ENCODE measurements at places on chromosomes 5 and 9.

DNA sequence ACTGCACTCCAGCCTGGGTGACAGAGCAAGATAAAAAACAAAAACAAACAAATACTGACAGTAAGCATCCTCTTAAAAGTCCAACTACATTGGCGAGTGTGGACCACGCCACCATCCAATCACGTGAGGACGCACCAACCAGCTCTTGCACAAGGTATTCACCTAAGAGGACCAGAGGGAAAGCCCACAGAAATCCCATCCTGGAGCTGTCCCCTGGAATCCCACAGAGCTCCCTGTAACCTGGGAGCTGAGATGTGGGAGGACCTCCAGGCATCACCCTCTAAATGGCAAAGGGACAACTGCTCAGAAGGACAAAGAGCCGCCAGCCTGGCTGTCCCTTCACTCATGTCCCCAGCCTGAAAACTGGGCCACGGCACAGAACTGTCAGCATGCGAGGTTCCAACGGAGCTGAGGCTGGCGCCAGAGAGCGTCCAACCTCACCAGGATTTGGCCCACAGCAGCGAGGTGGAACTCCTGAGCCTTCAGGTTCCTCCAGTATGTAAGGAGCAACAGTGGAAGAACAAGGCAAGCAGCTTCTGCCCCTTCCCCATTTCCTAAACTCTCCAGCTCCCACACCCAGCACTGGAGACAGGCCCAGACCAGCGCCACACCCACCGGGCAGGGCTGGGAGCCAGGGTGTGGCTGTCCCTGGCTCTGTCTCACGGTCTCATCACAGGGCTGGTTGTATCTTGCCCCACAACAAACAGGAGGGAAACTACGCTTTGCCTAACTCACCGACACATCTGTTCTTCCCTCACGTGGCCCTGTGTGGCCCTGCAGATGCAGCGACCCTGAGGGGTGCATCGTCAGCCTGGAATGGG lies 15.2 kb downstream of the IPPK start:
- DNase-seq: no peak

DNA sequence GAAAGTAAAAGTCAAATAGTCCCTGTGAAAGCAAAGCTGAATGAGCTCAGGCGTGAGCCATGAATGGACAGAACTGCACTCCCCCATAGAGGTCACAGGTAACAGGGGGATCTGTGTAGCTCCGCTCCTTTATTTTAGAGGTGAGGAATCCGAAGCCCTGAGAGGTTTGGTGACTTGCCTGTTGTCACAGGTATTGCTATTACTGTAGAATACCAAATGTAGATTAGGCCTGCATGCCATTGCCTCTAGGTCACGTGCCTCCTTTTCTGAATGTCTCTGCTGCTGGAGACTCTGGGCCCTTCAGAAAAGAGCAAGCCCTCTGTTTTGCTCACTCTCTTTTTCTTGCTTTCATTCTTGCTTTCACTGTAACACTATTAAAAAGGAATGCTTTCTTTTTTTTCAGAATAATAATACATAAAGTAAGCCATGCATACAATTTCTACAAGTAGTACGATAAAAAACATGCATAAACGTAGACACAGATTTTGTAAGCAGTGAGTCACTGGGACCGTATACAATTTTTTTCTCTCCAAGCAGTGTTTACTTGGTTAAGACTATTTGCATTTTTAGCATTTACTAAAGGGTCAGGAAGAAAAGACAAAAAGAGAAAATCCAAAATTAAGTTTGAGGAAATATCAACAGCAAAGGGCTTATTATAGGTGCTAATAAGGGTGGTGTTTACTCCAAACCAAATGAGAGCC lies 568.7 kb upstream of the ADAMTS16 start:
- no peak for DNase-seq

DNA sequence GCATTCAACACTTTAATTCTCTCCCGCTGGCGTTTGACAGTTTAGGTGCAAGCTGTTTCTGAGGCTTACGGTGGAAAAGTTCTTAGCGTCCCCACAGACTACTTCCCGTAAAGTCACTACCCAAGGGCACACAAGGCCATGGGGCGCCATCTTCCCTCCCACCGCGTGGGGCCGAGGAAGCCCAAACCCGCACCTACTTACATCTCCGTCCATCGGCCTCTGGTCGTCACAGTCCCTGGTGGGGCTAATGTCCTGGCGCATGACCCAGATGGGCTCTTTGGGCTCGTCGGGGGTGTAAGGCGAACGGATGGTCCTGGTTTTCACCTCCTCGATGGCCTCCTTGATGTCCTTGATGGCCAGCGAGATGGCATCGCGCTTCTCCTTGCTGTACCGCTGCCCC lies 156.4 kb downstream of the APBA1 start:
- no peak for DNase-seq

DNA sequence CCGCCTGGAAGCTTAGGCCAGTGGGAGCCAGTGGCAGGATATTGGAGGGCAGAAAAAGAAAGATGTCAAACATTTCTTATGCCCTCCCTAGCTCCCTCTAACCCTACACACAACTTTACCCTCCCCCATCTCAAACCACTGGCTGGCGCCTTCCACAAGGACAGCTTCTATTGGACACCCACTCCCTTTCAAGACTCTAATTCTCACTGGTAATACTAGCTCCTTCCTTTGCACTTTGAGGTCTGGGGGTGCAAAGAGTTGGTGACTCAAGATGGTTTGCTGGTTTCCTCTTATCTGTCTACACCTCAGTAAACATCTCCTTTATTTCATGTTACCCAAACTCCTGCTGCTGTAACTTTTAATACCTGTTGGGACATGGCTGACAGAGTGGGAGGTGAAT lies 11.6 kb upstream of the ITGA1 start:
- no peak for DNase-seq

- no peak for DNase-seq
Observed at GRCh38 chr5:139657363-139658321, 9.5 kb downstream of the CXXC5 start.

- DNase-seq: peak; percentile 10
Observed at GRCh38 chr9:108149326-108149725, 659.8 kb upstream of the KLF4 start.

DNA sequence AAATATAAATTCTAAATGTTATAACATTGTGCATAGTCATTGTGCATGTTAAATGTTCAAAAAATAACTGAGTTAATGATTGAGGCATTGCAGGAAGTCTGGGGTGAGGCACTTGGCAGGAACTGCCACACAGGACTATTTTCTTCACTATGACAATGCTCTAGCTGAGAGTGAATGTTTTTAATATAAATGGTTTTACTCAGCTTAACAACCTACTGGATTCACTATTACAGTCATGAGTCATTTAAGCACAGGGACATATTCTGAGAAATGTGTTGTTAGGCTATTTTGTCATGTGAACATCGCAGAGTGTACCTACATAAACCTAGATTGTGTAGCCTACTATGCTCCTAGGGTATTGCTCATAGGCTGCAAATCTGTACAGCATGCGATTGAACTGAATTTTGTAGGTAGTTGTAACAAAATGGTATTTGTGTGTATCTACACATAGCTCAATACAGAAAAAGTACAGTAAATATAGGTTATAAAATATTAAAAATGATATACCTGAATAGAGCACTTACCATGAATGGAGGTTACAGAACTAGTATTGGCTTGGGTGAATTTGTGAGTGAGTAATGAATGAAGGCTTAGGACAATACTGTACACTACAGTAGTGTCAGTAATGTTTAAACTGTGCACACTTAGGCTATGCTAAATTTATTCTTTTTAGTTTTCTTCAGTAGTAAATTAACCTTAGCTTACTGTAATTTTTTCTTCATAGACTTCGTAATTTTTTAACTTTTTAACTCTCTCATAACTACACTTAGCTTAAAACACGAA lies 346.1 kb upstream of the PTGER4 start:
- DNase-seq: no peak

DNA sequence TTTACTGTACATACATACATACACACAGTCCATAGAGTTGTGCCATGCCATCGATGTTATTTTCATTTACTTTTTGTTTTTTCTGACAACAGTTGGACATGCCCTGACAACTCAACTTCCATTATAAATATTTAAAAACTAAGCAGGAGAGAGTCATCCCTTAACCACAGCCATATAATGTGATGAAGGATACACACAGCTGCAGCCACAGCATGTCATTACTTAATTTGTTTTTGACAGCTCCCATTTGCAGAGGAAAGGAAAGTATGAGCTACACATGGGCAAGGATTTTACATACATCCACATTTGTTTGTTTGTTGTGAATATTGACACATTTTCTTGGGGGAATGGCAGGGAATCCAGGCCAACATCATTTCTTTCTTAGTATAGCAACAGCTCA lies 91.5 kb upstream of the TUT7 start:
- no peak for DNase-seq

DNA sequence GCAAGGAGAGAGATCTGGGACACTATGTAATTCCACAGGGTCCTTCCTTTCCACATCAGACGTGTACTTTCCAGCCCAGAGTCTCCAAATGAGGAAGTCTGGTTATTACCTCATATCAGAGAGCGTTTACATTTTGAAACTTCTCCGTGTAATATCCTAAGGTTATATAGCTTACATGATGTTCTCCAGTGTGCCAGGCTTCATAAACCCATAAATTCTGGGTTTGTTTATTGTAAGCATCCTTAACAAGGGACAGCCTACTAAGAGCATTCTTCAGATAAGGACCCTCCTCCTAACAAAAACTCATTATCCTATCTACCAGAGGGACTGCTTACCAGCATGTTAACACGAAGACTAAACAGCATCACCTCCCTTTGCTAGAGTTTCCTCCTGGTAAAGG lies 17.9 kb downstream of the SRFBP1 start:
- DNase-seq: no peak

DNA sequence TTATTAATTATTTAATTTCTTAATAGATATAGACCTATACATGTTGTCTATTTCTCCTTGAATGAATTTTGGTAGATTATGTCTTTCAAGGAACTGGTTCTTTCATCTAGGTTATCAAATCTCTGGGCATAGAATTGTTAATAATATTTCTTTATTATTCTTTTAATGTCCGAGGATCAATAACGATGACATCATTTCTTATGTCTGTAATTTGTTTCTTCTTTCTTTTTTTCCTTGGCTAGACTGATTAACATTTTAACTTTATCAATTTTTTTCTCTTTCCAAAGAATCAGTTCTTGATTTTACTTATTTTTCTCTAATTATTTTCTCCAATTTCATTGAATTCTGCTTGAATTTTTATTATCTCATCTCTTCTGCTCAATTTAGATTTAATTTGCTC lies 156.0 kb downstream of the ISL1 start:
- no peak for DNase-seq

GRCh38 chr9:100653643-100654334 lies 75.9 kb downstream of the CAVIN4 start:
- no peak for DNase-seq

GRCh38 chr9:98745470-98745869 lies 36.7 kb upstream of the GABBR2 start:
- no peak for DNase-seq

GRCh38 chr5:92337772-92338234 lies 954.7 kb upstream of the ARRDC3 start:
- no peak for DNase-seq

DNA sequence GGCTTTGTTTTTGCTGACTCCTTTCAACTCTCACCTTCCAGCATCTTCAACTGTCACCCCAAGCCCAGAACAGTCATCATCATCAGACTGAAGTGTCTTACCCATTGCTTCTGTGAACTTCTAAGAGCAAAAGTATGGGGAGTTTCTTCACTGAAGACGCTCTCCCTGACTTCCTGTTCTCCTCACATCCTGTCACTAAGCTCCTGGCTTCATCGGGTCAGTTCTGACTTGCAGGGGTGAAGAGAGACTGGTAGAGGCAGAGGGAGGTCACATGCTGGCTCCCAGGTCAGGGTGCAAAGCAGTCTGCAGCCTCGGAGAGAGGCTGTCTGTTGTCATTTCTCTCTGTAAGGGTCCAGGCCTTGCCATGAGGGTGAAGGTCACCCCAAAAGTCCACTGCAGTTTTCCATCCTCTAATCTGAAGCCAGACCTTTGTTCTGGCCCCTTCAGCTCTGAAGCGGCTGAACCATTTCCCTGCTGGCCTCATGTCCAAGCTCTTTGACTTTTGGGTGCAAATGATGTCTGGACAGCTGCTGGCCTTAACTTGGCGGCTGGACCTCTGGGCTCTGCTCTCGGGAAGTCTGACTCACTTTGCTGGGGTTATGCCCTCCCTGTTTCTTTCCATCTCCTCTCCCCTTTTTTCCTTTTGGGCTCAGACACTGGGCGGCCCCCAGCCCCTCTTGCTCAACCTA lies 305.0 kb downstream of the RAB3C start:
- no peak for DNase-seq

- DNase-seq: no peak
Observed at GRCh38 chr9:116605060-116605459, 82.0 kb upstream of the TRIM32 start.

GRCh38 chr5:40904205-40904993 lies 4.9 kb upstream of the C7 start:
- no peak for DNase-seq

DNA sequence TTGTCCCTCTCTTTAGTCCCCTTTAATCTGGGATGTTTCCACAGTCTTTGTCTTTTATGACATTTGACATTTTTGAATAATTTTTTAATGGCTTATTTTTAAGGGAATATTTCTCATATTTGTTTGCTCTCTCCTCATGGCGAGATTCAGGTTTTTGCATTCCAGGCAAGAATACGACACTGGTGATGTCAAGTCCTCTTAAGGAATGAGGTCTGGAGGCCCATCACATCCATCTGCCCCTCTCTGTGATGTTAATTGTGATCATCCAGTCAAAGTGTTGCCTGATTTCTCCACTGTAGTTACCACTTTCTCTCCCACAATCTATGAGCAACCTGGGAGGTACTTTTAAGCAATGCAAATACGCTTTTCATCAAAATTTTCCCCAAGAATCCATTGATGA lies 193.2 kb downstream of the MAST4 start:
- no peak for DNase-seq

DNA sequence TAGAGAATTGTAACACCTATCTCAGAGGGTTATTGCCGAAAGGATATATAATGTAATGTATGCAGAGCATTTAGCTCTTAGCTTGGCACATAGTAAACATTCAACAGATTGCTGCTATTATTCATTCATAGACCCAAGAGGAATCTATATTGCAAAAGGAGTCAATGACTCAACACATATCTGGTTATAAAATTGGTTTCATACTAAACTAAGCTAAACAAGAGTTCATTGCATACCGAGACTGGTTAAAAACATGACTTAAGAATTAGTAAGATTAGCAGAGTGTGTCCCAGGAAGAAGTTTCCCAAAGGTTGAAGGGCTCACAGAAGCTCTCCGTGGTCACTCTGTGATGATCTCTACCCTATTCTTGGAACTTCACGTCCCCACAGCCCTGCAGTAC lies 339.6 kb upstream of the CCNH start:
- DNase-seq: no peak

- peak; percentile 12 for DNase-seq
Observed at GRCh38 chr5:72510610-72511181, 3.5 kb upstream of the ZNF366 start.

- no peak for DNase-seq
Observed at GRCh38 chr9:73116031-73116430, 35.6 kb upstream of the ANXA1 start.

DNA sequence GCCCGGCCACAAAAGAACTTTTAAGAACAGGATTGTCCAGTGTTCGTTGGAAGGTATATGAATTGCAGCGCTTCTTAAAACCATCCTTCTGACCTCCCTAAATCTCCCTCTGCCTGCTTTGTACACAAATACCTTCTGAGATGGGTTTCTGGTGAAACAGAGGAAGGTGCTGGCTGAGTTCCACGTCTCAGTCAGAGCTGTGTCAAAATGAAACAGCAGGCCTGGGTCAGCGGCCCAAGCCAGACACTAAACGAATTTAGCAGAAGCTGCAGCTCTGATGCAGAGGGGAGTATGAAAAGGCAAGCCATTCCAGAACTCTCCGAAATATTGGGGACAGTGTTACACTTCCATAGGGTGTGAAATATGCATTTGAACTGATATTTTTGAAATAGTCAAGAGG lies 37.8 kb upstream of the CRB2 start:
- no peak for DNase-seq

GRCh38 chr5:8949908-8950307 lies 596.0 kb downstream of the SEMA5A start:
- no peak for DNase-seq

Measured in DMS79 treated with DMSO at 0.1 percent for 48 hours (cell line).